ENCODE measurements at places on chromosomes 16 and 17. TPM values are rescaled to one million over a fixed set of nuclear protein-coding genes. Genes with fewer than 3 reads are reported as not detected.

Gene CCDC154
- polyA plus RNA-seq: 0.49 TPM

Gene MT1H
- polyA plus RNA-seq: not detected

Gene ZNF652
- polyA plus RNA-seq: 35.6 TPM

Gene TMEM231
- 2.6 TPM for polyA plus RNA-seq

Gene PARD6A
- polyA plus RNA-seq: 2.7 TPM

Gene RSKR
- 8.7 TPM for polyA plus RNA-seq

Gene SOX8
- 2.0 TPM for polyA plus RNA-seq

Gene MKS1
- polyA plus RNA-seq: 10.3 TPM

Gene SDR42E1
- 0.51 TPM for polyA plus RNA-seq

Gene CSH1
- not detected for polyA plus RNA-seq

Gene TOM1L2
- polyA plus RNA-seq: 114 TPM
